ENCODE measurements at places on chromosomes 11 and 22. TPM values are rescaled to one million over a fixed set of nuclear protein-coding genes. Genes with fewer than 3 reads are reported as not detected.

DNA sequence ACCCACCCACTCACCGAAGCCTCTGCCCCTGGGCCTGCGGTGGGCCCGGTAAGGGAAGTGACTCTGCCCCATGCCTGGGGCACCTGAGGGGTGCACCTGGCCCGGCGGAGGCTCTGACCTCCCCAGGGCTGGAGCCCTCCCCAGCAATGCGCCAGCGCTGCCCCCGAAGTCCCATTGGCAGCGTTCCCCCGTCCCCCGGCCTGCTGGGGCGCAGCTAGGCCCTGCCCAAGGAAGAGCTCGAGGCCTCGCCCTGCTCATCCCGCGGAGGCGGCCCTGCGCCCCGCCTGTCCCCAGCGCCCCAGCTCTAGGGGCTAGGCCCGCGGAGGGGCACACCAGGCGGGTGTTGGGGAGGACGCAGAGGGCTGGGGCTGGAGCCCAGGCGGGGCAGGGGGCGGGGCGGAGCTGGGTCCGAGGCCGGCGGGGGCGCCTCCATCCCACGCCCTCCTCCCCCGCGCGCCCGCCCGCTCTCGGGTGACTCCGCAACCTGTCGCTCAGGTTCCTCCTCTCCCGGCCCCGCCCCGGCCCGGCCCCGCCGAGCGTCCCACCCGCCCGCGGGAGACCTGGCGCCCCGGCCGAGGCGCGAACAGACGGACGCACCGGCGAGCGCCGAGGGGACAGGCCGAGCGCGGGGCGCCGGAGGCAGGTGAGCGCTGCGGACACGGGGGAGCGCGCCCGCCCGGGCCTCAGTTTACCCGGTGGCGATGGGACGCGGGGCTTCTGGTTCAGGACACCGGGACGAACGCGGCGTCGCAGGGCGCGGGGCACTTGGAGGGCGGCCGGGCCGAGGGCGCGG, at the start of gene EPS8L2:
TSS of gene EPS8L2 (plus strand) at position 586 of the 793 bp plus-strand sequence. CDS start 3,177 bp downstream, outside the sequence.
- no peak for DNase-seq

GRCh38 chr22:30615543-30615954, 8.6 kb downstream of the TCN2 start:
- DNase-seq = no peak

KCNJ5 gene
- total RNA-seq = 0.46 TPM

DNA sequence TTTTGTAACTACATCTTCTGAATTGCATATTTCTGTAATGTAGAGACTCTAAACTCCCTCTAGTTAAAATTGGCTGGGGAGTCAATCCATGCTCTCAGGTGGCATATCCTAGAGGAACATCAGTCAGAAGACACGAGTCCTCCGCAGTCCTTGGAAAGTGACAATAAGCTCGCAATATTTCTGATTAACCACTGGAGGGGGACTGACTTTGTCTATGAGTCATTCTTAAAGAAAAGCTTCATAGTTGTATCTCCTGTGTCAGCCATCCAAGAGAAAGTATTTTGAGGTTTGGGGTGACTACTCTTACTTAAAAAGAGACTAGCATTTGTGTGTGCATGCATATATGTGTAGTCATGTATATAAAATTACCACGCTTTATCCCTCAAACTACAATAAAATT, 60.2 kb downstream of the SLN start:
- no peak for DNase-seq

MFRP gene
- total RNA-seq = not detected

CALCA gene
- total RNA-seq = not detected

GRCh38 chr11:117226388-117227385, 5.2 kb downstream of the PCSK7 start:
- DNase-seq = no peak

AP1B1 gene
- total RNA-seq = 28.1 TPM

MYRF gene
- 0.15 TPM for total RNA-seq

- no peak for DNase-seq
These were observed 187.4 kb downstream of the MYO18B start for GRCh38 chr22:25929321-25929878.

DNA sequence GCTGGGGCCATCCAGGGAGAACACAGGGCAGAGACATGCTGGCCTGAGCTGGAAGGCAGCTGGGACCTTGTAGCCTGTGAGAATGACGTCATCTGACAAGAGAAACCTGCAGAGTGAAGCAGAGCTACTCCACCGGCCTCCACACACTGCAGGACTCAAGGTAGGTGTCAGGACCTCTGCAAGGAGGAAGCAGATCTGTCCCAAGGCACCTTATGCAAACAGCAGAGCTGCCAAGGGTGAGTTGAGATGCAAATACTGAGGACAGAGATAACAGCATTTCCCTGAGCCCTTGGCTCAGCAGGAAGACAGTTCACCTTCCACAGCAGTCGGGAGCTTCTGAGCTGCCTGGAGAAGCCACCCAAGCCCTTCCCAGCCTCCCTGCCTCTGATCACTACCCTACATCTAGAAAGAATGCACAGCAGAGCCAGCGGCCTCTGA, 51.9 kb upstream of the IGSF9B start:
- no peak for DNase-seq

CD3G gene
- 0.71 TPM for total RNA-seq

GRCh38 chr22:28582806-28583205, 96.8 kb downstream of the TTC28 start:
- DNase-seq = no peak

TLCD5 gene
- total RNA-seq = 2.1 TPM

Measured in psoas muscle (tissue), 8 donors.